HFFc6 (cell line): ENCODE measurements at places on chromosomes 4 and X. TPM values are rescaled to one million over a fixed set of nuclear protein-coding genes. Genes with fewer than 3 reads are reported as not detected.

GRCh38 chrX:29947225-29947624 is 268.1 kb upstream of the MAGEB2 start:
- DNase-seq = peak; percentile 27

Gene ATOH1
- total RNA-seq = not detected in 3 replicates

GRCh38 chr4:168199260-168199957 is 107.1 kb downstream of the ANXA10 start:
- DNase-seq = no peak

- DNase-seq = peak; percentile 2
Observed at GRCh38 chrX:71017396-71017939, 50.7 kb downstream of the SNX12 start.

DNA sequence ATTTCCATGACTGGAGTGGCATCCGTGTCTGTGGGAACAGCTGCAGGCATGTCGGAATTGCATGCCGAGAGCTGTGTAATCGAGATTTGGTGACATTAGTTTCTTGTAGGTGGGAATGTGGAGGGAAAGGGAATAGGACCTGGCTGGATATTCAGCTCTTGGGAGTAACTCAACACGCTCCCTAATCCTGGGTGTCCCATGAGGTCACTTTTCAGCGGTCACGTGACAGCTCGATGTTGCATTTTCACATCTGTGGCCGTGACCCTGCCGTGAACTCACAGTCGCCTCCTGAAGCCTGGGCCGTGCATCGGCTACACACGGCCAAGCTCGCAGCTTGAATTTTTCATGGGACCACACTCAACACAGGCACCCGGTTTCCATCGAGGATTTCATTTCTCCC is 25.8 kb upstream of the PSAPL1 start:
- no peak for DNase-seq

DNA sequence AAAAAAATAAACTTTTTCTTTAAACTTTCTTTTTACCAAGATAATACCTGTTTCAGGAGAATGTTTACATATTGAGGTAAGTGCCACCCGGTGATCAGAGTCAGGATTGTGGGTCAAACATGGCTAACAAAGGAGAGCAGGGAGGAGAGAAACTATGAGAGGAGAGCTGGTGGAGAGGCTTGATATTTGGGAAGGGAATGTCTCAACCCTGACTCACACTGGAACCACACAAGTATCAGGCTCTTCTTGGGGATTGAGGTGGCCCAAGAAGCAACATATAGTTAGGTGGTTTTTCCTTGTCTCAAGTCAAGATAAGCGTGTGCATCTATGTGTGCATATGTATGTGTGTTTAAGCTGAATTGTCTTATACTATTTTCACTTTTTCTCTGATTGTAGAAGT is 6.7 kb downstream of the TCEAL1 start:
- DNase-seq = no peak

GRCh38 chrX:23890933-23891332 is 16.8 kb downstream of the APOO start:
- no peak for DNase-seq

Gene FANCB
- total RNA-seq = 5.3 to 9.9 TPM (median 8.8 TPM) in 3 replicates
